ENCODE measurements at places on chromosomes 5 and 9.
A peak's percentile ranks its signal among the peaks of the same experiment; 100 is the strongest.

DNA sequence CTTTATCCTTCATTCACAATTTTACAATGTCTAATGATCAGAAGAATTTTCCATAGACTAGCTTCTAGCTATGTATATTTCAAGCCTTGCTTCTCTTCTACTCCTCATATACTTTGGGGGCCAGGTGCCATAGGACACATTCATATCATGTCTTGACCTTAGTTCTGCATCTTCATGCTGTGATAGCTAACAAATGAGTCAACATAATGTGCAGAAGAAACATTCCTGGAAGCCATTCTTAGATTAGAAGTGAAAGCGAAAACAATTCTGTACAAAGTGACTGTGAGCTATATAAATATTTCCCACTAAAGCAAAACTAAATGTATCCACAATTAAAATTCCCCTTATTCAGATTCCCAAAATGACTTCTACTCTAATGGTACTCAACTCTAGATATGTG lies 320.2 kb upstream of the NREP start:
- no peak for DNase-seq

GRCh38 chr9:128456613-128457061 lies 831 bp downstream of the ODF2 start:
- peak; percentile 24 for DNase-seq

- DNase-seq: no peak
Observed at GRCh38 chr9:131276094-131276888, at the start of gene FAM78A. Gene FAM78A (minus strand): TSS chr9:131276510. CDS start chr9:131276179, 331 bp downstream.

DNA sequence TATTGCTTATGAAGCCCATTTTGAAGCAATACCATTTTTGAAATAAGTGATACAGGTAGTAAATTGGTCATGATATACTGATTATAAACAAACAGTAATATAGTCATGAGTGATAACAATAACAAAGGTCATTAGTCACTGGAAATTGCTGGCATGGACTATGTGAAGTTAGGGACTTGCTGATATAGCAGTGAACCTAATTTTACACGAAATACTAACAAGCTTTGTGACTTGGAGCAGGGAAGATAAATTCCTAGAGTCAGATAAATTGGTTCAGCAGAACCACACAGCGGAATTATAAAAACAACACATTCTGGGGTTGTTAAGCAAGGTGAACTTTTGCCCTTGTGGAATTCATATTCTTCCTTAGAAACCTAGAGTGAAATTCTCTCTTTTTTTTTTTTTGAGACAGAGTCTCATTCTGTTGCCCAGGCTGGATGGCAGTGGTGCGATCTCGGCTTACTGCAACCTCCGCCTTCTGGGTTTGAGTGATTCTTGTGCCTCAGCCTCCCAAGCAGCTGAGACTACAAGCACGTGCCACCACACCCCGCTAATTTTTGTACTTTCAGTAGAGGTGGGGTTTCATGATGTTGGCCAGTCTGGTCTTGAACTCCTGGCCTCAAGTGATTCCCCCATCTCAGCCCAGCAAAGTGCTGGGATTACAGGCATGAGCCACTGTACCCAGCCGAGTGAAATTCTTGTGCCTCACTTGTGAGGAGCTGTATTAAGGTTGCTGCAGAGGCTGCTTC lies 6.0 kb downstream of the UGCG start:
- no peak for DNase-seq

DNA sequence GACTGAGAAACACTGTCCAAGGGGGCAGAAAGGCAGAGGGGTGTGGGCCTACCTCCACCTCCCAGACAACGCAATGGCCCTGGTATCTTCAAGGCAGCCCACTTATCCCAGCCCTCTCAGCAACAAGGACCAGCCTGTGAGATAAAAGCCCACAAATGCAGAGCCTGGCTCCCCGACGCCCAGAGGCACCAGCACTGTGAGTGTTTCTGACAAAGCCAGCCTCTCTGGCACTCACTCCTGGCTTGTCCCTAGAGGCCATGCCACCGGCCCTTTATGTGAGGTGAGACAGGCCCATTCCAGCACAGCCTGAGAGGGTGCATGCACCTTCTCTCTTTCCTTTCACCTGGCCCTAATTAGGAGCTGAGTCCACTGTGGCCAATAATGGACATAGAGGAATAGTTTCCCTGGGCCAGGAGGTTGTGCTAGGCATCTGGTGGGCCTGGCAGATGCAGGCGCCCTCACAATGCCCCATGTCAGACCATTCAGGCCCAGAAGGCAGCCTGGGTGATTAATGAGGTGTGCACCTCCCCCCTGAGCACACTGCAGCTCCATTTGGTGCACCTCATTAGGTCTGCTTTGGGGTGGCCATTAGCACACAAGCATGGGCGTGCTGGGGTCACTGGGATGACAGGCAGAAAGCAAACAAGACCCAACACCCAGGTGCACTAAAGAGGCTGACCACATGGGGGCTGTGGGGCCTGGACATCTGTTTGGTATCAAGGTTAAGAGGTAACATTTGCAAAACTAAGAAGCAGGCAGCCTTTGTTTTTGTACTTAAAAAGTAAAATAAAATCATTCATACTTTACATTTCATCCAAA lies 176.0 kb downstream of the MED10 start:
- no peak for DNase-seq

GRCh38 chr5:80031109-80031508 lies 4.0 kb upstream of the THBS4 start:
- DNase-seq: no peak

- no peak for DNase-seq
Observed at GRCh38 chr9:105842023-105842644, 147.8 kb downstream of the TMEM38B start.

GRCh38 chr9:111151537-111151936 lies 113.3 kb upstream of the LPAR1 start:
- DNase-seq: no peak

- no peak for DNase-seq
Observed at GRCh38 chr9:134365791-134366222, 39.6 kb downstream of the RXRA start.

DNA sequence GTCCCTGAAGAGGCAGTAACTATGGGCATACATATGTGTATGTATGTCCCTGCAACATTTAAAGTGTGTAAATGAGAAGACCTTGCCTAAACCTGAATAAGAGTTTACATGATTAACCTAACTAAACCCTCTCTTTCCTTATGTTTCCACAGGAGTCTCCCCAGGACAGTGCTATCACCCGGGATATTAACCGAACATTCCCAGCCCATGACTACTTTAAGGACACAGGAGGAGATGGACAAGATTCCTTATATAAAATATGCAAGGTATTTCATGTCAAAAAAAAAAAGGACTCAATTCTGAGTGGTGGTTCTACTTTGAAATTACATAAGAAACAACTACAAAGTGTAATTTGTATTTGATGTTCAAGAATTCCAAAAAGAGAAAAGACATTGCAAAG lies 31.7 kb downstream of the GPR21 start:
- no peak for DNase-seq

- no peak for DNase-seq
Observed at GRCh38 chr5:57895766-57896165, 413.2 kb upstream of the ACTBL2 start.

DNA sequence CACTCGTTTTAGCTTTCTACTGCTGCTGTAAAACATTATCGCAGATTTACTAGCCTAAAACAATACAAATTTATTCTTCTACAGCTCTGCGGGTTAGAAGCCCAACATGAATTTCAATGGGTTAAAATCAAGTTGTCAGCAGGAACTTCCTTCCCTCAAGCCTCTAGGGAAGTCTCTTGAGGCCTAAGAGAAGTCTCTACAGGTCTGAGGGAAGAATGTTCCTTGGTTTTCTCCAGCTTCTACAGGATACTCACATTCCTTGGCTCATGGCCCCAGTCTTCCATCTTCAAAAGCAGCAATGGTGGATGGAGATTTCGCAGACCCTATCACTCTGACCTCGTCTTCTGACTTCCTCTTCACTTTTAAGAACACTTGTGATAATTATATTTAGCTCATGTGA lies 21.6 kb upstream of the SSBP2 start:
- no peak for DNase-seq

GRCh38 chr5:149935431-149935901 lies 9.1 kb downstream of the PDE6A start:
- DNase-seq: no peak

GRCh38 chr9:137006116-137007003 lies 10.0 kb upstream of the CLIC3 start:
- no peak for DNase-seq

DNA sequence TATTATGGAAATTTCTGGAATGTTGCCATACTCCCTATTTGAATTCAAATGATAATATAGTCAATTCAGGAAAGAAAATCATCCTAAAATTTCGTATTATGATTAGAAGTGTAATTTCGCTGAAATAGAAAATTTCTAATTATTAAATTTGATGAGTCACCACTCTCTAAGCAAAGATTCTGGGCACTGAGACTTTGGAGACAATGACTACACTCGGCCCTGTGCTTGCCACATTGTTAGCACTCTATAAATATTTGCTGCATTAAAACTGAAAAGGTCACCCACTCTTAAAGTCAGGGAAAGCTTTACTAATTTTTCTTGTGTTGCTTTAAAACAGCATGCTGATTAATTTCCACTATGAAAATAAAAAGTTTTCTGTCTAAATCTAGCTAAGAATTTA lies 240.3 kb downstream of the TLE4 start:
- DNase-seq: no peak

- no peak for DNase-seq
Observed at GRCh38 chr5:181221105-181221791, 1.8 kb upstream of the TRIM41 start.

GRCh38 chr9:72464857-72465592 lies 56.4 kb upstream of the TMC1 start:
- no peak for DNase-seq

DNA sequence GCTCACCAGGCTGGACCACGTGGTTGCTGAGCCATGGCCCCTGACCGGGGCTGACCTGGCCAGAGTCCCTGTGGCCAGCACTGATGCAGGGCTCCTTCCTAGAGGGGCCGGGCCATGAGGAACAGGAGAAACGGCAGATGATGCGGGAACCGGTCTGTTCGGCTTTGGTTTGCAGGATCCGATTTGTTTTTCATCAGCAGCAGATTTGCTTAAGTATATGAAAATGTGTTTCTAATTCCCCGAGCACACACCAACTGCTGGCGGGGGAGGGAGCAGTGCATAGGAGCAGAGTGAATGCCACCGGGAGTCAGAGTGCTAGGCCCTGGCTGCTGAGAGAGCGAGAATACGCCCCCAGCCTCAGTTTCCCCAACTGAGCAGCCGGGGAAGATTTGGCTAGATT lies 13.6 kb downstream of the NTNG2 start:
- no peak for DNase-seq

DNA sequence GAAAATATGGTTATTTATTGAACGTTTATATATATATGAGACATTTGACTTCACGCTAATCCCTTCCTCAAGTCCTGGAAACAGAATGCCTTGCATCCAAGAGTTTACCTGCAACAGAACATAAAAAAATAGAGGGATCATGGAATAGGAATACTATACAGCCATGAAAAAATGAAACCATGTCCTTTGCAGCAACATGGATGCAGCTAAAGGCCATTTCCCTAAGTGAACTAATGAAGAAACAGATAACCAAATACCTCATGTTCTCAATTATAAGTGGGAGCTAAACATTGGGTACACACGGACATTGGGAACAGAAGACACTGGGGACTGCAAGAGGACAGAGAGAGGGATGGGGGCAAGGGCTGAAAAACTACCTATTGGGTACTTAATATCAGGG lies 13.0 kb downstream of the BAAT start:
- DNase-seq: no peak

DNA sequence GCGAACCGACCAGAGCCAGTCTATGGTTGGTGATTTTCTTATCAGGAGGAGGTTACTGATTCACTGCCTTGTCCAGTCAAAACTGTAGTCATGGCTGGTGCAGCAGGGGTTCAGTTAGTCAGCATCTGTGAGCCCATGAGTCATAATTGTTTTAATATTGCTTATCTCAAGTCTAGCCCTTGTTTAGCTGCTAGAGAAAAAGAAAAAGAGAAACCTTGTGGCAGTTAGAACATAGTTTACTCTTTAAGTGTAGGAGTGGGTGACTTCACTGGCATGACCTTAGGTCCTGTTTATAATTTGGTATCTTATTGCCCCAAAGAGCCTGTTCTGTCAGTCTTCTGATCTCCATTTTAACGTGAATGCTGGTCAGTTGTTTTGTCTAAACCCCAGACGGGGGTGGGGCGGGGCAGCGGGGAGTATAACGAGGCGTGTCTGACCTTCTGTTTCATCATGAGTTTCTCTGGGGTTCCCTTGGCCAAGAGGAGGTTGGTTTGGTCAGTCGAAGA lies 76.9 kb upstream of the NFIL3 start:
- DNase-seq: no peak

DNA sequence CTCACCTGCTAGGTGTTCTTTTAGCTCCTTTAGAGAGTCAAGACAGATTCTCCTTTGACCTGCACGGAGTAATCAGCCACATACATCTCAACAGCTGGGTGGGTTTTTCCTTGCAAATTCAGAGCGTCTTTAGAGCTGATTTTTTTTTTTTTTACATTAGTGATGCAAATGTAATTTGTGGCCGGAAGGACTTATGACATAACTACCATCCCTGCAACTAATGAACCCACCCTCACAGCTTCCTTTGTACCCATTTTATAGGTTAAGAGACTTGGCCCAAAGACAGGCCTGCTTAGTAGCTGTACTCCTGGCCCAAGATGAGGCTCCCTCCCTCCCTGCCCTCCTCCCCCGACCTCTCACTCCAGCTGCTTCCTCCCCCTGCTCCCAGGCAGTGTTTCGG lies 69.9 kb upstream of the NIPAL4 start:
- no peak for DNase-seq

- DNase-seq: no peak
Observed at GRCh38 chr5:170393235-170393634, 4.1 kb upstream of the KCNMB1 start.

DNA sequence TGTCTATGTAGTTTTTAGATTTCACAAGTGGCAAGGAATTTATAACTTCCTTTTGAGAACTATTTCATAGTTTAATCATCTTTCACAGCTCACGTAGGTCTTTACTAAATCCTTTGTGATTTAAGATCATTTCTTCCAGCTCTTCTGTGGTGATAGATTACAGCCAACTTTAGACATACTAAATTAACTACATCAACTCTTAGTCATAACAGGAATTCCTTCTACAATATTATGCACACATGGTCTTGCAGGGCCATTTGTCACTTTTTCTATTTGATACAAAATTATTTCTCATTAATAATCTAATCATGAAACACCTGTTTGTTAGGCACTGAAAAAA lies 208.4 kb downstream of the PDE4D start:
- no peak for DNase-seq

DNA sequence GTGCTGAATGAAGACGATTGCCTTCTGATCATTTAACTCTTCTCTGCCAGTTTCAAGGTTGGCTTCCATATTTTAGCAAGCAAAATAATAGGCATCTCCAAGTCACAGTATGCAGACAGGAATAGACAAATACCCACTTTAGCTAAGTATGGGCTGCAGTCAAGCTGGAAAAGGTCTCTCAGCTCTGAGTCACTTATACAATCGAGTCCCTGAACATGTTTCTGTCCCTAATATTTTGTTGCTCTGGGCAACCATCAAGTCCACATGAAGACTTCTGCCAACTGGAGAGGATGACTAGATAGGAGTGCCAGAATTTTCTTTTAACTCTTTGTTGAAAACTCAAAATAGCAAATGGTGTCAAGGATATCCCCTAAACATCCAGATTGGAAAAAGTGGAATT lies 575.3 kb downstream of the RAB3C start:
- no peak for DNase-seq

- no peak for DNase-seq
Observed at GRCh38 chr5:99544356-99544755, 615.5 kb upstream of the CHD1 start.
